NCI-H2029 (cell line): ENCODE measurements at places on chromosomes 12 and 14.

DNA sequence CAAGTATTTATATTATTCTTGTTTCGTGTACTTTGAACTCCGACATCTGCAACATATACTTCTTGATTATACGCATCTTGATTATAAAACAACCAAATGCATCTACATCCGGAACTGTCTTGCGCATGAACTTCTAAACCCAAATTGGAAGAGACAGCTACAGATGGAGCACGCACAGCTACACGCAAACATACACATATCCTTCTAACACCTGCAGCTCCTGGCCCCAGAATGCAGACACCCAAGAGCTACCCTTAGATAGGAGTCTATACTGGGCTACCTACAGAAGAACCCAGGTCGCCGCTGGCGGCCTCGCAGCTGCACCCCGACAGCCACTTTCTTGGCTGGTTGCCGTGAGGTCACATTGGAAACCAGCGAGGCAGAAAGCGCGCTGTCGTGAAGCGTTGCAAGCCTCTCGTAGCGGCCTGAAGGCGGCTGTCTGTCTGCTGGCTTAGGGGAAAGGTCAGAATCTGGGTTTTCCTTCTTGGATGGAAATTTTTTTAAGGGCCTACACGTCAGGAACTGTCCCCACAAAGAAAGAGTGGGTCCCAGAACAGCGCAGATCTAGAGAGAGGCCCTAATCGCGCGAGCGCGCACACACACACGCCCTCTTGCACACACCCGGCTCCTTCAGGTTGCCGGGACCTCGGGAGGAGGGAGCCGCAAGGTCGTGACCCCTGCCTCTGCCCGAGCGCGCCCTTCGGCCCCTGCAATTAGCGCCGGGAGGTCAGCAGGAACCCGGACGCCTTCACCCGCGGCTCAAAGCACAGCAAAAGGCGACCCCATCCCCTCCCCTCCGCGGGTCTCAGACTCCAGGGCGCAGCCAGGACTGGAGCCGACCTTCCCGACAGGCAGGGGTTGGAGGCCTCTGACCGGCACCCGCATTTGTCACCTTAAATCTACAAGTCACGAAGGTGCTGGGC is 17.0 kb downstream of the TBX3 start:
- DNase-seq: peak; percentile 17

- DNase-seq: peak; percentile 13
Measured at GRCh38 chr14:96117101-96117897, 78.1 kb downstream of the C14orf132 start.

DNA sequence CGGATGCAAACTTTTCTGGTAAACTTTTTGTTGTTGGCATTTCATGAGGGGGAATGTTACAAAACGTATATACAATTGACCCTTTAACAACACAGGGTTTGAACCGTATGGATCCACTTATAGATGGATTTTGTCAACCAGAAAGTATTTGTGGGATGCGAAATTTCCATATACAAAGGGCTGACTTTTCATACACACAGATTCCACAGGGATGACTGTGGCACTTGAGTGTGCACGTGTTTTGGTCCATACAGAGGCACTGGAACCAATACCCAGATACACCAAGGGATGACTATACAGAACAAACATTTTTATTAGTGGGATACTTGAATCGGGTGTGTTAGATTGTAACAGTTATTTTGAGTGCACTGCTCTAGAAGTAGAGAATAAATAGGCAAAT is 29.8 kb upstream of the CCT2 start:
- no peak for DNase-seq

GRCh38 chr12:114868995-114869834 is 185.2 kb upstream of the TBX3 start:
- no peak for DNase-seq

DNA sequence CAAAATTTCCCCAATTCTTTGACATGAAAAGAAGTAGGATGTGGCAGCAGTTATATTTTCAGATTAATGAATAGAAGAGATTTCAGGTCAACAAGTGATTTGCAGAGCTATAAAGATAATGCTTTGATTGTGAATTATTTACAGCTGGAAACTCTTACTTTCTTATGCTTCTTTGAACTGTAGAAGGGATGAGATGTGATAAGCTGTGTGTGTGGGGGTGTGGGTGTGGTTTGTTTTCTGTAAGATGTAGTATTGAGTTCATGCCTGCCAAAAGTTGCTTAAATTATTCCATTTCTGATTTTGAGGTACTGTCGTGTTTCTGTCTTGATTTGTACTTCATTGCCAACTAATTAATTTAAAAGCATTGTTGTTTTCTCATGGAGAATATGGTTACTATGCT is 22.7 kb downstream of the AEBP2 start:
- no peak for DNase-seq

DNA sequence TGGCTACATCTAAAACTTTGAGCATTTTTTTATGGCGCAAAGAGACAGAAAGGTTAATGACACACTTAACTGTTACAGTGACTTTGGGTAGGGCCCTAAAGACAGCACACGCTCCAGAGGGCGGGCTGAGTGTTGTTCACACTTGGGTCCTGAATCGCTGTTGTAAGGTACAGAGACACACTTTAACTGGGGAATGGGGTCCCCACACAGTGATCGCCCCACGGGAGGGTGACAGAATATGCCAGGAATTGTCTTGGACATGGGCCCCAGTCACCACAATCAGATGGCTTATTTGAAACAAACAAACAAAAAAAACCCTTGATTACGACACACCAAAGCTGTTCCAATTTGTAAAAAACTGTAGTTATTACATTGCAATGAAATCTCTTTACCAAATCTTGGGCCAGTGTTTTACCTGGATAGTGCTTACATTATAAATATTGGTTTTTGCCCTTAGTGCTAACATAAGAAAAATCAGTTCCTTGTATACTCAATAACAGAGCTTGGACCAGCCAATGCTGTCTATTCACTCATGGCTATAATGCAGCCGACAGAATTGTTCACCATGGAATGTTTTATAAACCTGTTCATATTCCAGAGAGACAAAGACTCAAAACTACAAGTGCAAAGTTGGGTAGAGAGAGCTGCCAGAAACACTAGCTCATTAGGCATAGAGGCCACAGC is 28.3 kb downstream of the KCTD10 start:
- DNase-seq: no peak
